ENCODE measurements at places on chromosomes 3 and 15.

- DNase-seq, result no peak
Observed at GRCh38 chr3:174132421-174133042, 726.6 kb upstream of the NAALADL2 start.

GRCh38 chr3:52532517-52532837 lies 1.2 kb downstream of the NT5DC2 start:
- DNase-seq, result no peak

DNA sequence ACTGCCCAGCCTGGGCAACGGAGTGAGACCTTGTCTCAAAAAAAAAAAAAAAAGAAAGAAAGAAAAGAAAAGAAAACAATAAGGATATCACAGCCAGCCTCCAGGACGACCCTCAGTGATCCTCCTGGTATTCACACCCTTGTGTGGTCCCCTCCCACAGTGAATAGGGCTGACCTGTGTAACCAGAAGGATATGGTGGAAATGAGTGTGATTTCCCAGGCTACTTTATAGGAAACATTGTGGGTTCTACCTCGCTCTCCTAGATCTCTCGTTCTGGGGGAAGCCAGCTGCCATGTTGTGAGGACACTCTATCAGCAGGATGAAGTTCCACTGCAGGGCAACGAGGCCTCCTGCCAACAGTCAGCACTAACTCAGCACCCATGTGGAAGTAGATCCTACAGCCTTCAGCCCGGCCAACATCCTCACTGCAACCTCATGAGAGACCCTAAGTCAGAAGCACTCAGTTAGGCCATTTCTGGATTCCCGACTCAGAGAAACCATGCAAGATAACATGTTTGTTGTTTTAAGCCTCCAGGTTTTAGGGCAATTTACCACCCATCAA lies 11.1 kb downstream of the RFTN1 start:
- no peak for DNase-seq

DNA sequence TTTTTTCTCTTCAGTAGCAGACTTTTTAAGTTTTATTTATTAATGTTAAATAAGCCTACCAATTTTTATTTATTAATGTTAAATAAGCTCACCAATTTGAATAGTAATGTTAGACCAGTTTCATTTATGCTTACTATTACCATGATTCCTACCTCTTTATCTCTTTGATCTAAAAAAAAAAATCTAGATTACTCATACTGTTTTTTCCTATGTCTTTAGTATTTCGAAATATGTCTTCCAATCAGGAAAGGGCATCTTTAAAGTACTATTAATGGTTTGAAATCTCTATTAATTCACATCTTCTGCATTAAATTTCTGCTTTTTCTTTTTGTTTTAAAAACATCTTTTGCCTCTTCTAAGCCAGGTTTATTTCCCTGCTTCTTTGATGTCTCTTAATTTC lies 27.5 kb upstream of the MAPKBP1 start:
- no peak for DNase-seq

DNA sequence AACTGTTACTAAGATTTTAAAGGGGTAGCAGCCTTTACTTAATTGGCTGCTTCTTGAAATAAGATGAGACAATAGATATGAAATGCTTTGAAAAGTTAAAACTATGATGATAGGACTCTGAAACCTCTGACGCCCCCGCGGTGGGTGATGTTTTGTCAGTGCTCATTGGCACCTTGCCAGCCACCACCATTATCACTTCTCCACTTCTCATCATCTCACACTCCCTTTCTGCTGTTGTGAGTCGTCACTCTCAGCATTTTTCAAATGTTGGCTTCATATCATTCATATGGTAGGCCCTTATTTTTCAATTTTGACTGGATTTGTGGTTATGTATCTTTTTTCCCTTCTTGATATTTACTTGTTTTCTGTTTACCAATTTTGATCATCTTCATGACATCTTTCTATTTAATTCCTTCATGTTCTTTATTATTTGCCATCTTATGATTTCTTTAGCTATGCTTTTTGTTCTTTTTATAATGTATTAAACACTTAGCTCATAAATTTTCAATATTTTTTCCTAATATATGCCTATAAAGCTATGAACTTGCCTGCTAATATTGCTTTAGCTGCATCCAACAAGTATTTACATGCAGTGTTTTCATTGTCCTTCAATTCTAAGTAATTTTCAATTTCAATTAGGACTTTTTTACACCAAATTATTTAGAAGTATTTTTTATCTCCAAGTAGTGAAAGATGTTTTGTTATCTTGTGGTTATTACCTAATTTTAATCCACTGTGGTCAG lies 30.3 kb upstream of the SKOR1 start:
- no peak for DNase-seq

DNA sequence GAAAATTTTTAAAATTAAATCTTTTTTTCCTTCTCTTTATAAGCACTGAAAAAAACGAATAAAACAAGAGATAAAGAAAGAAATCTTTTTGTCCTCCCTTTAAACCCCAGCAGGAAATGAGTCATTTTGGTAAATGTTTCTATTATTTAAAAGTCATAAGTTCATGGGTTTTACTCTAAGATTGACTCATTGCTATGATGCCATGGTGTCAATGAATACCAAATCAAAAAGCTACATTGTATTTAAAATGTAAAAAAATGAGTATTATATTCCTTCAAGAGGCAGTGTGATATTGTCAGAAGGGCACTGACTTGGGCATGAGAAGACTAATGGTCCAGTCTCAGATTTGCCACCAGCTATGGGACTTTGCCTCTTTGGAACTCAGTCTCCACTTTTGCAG lies 303.4 kb upstream of the DNAJC19 start:
- DNase-seq, result no peak

DNA sequence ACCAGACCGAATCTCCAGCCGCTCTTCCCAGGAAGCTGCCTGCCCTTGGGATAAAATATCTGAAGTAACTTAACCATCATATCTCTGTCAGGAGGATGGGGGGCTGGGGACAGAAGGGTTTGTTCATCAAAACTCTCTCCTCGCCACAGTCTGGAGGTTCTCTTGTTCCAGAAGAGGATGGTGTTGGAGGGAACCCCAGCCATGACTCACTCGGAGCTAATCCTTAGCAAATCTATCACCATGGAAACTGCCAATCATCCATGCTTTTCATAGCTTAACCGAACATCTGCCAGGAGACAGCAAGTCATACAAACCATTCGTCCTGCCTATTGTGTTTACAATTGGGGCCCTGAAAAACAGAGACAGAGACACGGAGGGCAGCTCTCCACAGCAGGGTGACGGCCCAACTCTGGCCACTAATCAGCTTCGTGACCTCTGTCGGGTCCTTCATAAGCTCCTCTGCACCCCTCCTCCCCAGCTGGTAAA lies 73.8 kb upstream of the HEG1 start:
- DNase-seq, result peak; percentile 8

DNA sequence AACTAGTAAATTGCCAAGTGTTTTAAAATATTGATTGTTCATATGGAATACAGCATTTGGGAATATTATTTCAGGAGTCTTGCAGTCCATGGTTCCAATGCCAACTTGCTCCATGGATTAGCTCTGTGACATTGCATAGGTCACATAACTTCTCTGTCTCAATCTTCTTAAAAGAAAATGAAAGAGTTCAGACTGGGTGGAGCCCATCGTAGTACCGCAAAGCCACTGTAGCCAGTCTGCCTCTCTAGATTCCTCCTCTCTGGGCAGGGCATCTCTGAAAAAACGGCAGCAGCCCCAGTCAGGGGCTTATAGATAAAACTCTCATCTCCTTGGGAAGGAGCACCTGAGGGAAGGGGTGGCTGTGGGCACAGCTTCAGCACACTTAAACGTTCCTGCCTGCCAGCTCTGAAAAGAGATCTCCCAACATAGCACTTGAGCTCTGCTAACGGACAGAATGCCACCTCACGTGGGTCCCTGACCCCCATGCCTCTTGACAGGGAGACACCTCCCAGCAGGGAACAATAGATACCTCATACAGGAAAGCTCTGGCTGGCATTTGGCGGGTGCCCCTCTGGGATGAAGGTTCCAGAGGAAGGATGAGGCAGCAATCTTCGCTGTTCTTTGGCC lies 168.8 kb upstream of the CNTN4 start:
- DNase-seq, result no peak

DNA sequence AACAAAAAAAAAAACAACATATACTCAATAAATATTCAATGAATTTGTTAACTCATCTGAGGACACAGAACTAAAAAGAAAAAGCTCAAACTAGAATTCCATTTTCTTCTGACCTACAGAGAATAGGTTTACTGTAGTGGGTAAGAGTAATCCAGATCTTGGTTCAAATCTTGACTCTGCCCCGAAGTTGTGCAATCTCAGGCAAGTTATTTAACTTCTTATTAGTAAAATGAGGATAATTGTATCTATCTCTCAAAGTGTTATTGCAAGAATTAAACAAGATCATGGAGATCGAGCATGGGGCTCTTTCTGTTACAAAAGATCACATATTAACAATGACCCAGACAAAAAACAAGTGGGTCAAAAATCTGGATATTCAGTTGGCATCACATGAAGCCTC lies 41.1 kb upstream of the OXTR start:
- DNase-seq, result no peak

DNA sequence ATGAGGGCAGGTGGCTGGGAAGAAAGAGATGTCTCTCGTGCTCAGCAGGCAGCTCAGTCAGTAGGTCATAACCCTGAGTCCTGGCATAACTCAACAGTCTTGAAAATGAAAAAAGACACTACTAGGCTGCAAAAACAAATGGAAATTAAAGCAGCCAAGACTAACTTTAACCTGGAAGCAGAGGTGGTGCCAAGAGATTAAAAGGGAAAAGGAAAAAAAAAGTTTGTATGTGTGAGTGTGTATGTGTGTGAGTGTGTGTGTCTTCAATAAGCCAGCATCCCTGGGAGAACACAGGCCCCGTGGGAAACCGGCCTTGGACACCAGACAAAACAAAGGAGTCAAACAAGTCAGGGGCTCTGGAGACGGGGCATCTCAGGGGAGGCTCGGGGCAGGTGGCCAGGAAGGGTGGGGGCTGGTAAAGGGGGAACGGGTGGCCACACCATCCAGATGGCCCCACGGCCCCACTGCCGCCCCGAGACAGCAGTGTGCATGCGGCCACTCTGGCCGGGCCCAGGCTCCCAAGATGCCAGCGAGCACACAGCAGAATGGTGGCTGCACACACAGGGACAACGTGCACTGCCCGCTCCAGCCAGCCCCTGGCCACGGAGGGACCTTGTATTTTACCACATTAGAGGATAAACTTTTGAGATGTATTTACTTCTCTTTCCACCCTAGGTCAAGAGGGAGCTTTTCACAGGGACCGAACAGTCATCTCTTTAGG lies 23.8 kb downstream of the CYFIP1 start:
- no peak for DNase-seq

- DNase-seq, result no peak
Observed at GRCh38 chr15:88490036-88490435, 22.5 kb downstream of the MRPS11 start.

- no peak for DNase-seq
Observed at GRCh38 chr15:49832511-49832910, 211.7 kb downstream of the DTWD1 start.

DNA sequence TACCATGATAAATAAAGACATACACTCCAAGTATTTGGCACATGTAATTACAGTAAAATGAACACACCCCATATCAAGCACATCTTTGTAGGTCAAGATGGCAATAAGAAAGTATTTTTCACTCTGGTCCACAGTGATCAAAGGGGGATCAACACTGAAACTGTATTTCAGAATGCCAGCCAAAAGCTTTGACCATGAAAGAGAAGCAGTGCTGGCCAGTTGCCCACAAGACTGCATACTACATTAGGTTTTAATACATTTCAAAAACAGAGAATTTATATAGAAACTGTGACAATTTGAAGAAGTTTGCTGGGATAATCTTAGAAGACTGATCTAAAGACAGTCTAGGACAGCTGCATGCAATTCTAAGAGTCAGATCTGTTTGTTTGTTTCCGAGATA lies 1035.3 kb downstream of the FHIT start:
- no peak for DNase-seq

- no peak for DNase-seq
Observed at GRCh38 chr3:165839296-165840076, 2.3 kb upstream of the BCHE start.

DNA sequence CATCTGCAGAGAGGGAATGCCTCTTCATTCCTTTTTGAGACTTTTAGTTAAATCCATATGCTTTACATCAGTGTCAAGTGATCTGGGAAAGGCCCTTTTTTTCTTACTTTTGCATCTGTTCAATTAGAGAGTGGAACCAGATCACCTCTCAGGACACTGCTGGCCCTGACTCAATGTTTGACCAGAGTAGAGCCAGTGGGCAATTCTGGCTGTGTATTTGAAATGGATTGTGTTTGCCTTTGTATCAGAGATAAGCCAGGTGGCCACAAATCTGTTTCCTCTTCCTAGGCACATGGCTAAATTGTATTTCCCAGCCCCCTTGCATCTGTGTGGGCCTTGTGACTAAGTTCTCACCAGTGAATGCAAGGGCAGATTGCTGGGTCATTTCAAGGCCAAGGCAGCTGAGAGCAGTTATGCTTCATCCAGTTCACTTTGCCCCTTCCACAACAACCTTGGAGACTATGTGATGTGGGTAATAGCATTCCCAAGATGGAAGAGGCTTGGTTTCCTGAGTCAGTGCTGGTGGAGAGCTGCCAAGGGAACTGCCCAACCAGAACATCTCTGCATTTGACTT lies 75.6 kb upstream of the CACNA2D3 start:
- no peak for DNase-seq

GRCh38 chr3:9700536-9700935 lies 3.1 kb upstream of the CPNE9 start:
- DNase-seq, result no peak

- no peak for DNase-seq
Observed at GRCh38 chr3:169992781-169993180, 26.2 kb downstream of the SEC62 start.

GRCh38 chr3:63279005-63279841 lies 1.1 kb downstream of the SYNPR start:
- DNase-seq, result no peak

DNA sequence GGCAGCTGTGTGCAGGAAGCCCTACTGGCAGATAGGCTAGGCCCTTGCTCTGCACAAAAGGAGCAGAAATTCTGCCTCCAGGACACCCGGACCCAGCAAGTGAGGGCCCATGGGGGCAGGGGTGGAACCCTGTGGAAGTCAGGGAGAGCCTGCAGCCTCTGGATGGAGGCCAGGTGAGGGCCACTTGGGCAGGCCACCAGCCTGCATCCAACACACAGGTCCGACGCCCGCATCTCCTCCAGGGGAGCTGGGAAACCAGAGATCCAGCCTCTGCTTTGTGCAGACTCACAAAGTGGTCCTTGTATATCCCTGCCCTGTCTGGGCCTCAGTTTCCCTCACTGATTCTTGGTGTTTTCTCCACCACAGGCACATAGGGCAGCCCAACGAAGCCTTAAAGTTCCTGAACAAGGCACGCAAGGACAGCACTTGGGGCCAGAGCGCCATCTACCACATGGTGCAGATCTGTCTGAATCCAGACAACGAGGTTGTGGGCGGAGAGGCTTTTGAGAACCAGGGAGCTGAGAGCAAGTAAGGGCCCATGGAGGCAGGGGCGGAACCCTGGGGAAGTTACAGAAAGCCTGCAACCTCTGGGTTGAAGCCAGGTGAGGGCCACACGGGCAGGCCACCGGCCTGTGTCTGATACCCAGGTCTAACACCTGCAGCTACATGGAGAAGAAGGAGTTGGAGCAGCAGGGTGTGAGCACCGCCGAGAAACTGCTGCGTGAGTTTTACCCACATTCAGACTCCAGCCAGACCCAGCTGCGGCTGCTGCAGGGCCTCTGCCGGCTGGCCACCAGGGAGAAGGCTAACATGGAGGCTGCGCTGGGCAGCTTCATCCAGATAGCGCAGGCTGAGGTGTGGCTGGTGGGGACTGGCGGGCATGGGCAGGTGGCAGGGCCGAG lies 16.6 kb downstream of the CSRNP1 start:
- no peak for DNase-seq
